Renal cortex interstitium (tissue), 15 donors: ENCODE measurements at places on chromosomes 2 and 18.

GRCh38 chr2:170656669-170657068, 58.5 kb upstream of the SP5 start:
- no peak for DNase-seq

GRCh38 chr2:157055660-157056199, 201.8 kb upstream of the GALNT5 start:
- no peak for DNase-seq

DNA sequence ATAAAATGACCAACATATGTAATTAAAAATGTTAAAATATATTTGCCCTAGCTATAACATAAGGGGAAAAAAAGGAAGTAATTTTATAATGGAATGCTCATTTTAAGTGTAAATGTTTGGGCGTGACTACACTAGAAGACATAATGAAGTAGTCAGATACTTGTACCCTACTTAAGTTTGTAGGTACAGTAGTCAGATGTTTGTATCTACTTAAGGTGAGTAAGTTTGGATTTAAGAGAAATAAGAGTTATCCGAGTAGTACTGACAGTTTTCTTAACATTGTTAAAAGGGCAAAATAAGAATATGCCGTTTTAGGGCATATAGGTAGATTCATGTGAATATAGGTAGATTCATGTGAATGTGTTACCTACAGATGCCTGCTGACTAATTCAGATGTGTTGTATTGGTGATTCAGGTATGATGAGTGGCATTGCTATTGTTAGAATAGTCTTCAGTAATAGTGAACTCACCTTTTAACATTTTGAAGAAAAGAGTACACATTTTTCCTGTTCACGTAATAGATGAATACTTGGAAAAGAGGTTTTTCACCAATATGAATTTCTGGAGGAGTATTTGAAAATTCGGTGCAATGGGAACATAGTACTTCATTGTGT, 14.9 kb downstream of the VAPA start:
- DNase-seq, result no peak

DNA sequence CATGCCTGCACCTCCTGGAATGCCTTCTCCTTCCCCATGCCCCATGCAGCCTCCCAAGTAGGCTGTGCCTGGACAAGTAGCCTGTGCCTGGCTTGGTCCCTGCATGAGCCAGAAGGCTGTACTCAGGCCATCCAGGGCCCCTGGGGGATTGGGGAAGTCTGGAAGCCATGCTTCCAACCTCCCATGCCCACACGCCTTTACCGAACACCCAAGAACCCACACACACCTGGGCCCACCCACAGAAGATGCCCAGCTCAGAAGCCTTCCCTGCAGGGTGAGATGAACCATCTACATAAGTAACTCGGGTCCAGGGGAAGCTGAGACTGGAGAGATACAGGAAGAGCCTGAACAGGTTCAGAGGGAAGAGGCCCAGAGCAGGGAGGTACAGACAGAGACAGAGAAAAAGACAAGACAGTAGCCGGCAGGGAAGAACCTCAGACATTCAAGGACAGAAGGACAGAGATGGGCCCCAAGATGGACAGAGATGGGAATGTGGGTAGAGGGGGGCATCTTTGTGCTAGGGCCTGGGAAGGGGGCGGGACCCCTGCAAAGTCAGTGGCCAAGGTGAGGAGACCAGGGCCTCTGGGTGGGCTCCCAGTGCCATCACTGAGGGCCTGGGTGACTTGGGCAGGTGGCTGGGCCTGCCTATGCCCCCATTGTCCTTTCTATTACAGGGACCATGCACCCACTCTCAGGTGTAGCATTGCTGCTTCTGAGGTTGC, 4.3 kb downstream of the BIN1 start:
- no peak for DNase-seq

DNA sequence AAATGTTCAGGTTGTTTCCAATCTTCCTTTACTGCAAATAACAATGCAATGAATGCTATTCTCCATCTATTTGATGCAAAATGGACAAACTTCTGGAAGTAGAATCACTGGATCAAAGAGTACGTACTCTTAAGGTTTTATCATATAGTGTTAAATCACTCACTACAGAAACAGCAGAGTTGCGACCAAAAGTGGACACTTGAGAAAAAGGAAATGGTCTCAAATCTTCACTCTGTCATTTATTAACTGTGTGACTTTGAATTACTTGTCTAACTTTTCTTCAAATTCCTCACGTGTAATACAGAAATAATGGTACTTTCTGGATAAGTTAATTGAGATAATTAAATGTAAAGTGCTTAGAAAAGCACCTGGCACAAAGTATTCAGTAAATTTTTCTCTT, 78.1 kb downstream of the CERKL start:
- DNase-seq, result no peak

DNA sequence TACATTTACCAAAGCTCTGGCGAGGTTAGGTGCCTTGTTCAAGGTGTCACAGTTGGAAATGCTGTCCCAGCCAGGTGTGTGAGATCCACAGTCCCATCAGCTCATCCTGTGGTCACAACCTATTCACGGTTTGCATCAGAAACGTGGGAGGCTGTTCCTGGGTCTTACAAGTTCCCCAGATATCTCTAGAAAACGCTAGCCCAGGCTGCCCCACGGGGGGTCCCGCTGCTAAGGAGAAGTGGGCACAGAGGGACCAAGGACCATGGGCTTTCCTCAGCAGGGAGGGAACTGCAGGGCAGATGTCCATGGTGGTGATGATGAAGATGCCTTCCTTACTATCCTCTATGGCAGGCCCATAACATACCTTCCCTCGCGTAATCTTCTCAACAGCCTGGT, 649 bp downstream of the FECH start:
- no peak for DNase-seq

GRCh38 chr2:100242891-100243619, 79.2 kb downstream of the LONRF2 start:
- no peak for DNase-seq

DNA sequence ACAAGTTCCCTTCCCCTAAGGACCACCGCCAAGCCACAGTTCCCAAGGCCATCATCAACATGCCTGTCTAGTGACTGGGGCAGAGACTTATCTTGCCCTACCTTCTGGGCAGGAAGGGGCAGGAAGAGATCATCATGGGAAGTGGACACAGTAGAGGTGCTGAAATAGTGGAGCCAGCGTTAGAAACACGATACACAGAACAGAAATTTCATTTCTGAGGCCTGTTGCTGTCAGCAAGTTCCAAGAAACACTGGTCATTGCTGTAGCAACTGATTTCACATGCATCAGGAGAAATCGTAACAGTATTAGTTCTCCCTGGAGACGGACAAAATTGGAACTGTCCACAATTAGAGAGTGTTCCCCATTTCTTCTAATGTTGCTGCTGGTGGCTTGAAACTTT, 83.0 kb downstream of the COLEC12 start:
- DNase-seq, result no peak

GRCh38 chr2:2655453-2656114, 324.5 kb upstream of the MYT1L start:
- DNase-seq, result no peak

DNA sequence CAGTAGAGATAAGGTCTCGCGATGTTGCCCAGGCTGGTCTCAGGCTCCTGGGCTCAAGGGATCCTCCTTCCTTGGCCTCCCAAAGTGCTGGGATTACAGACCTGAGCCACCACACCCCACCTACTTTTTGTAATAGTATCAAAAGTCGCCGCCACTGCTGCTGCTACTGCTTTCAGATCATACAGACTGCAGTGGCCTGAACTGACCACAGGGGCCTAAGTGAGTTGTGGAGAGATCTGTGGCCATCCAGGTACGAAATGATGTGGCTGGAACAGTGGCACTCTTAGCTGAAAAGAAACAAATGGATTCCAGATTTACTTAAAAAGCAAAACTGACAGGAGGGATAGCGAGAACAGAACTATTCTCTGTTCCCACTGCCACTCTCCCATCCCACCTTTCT, 32.9 kb upstream of the POMC start:
- DNase-seq, result no peak

DNA sequence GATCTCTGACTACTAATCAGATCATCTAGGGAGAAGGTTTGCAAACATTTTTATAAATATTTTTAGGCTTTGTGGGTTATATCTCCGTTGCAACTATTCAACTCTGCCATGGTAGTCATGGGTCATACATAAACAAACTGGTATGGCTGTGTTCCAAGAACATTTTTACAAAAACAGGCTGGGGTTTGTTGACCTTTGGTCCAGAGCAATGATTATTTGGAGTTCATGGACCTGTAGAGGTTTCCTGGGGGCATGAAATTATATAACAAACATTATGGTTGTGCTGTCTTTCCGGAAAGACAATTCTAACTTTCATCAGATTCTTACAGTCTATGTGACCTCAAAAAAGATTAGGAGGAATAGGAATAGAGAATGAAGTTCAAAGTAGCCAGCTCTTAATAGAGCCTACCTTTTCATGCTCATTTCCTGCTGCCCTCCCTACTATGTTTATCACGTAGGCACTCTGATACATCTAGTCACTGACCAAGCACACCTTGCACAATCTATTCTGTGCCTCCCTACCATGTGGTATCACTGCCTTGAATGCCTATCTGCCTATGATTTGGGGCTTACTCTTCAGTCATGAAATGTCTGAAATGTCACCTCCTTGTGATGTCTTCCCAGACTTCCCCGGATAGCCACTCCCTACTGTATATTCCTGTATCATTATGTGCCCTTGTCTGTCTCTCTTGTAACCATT, 102.4 kb upstream of the SCN1A start:
- no peak for DNase-seq

DNA sequence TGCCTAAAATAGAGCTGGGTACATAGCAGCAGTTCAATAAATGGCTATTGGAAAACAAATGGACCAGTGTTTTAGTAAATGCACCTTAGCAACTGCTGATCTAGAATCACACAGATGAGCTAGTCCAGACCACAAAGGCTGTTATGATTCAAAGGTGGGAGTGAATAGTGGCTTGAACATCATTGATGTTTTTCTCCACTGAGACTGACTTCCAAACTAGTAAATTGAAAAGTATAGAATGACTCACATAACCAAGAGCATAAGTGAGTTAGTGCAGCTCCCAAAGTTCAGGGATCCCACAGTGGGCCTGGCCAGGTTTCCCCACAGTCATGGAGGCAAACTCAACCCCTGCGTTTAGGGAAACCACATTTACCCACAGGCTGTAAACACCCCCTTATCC, 106.7 kb upstream of the YPEL5 start:
- DNase-seq, result no peak

DNA sequence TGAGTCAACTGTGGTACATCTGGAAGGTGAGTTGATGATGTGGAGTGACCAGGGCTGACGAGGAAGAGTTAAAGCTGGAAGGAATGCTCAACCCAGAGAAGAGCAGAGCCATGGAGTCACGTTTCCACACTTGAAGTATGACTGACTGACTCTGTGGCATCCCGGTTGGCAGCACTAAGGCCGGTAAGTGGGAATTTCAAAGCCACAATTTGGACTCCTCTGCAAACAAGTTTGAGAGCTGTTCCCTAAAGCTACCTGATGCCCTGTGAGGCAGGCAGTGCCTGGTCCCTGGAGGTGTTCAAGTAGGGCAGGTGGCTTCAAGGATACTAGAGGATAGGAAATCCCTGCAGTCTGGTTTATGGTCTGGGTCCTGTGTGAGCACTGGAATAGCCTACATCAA, 69.3 kb upstream of the ITGB6 start:
- DNase-seq, result no peak

DNA sequence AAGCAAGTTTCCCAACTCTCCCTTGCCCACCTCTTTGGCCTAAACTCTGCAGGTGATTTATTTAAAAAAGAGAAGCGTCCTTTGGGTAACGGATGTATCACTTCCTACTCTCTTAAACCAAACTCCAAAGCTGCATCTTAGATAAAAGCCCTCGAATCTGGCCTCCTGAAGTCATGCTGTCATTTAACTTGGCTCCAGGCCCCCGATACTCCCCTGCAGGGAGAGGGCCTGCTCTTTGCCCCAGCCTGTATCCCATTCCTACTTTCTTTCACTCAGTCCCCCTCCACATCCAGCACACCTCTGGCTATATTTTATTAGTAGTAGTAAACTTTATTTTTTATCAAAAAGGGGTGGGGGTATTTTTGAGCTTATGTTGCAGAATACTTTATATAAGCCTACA, 19.0 kb downstream of the TEKT4 start:
- no peak for DNase-seq

- DNase-seq, result no peak
These were observed 33.3 kb downstream of the ABCB11 start for GRCh38 chr2:168997794-168998193.

- DNase-seq, result no peak
These were observed 646.1 kb downstream of the IRS1 start for GRCh38 chr2:226153553-226153952.

DNA sequence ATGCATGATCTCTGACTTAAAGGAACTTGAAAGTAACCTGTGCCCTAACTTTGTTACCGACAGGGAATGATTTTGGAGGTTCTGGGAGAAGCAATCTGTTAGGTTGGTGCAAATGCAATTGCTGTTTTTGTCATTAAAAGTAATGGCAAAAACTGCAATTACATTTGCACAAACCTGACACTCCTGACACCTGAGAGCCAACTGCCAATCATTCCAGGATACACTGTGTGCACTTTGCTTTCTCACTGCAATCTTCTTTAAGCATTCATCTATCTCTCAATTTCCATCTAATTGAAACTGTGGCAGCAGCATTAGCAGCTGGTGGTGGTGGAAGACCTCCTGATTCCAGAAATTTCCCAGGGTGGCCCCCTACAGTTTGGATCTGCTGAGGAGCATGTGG, 87.6 kb upstream of the CYP1B1 start:
- no peak for DNase-seq

GRCh38 chr2:29281916-29282247, 166.7 kb downstream of the CLIP4 start:
- no peak for DNase-seq

DNA sequence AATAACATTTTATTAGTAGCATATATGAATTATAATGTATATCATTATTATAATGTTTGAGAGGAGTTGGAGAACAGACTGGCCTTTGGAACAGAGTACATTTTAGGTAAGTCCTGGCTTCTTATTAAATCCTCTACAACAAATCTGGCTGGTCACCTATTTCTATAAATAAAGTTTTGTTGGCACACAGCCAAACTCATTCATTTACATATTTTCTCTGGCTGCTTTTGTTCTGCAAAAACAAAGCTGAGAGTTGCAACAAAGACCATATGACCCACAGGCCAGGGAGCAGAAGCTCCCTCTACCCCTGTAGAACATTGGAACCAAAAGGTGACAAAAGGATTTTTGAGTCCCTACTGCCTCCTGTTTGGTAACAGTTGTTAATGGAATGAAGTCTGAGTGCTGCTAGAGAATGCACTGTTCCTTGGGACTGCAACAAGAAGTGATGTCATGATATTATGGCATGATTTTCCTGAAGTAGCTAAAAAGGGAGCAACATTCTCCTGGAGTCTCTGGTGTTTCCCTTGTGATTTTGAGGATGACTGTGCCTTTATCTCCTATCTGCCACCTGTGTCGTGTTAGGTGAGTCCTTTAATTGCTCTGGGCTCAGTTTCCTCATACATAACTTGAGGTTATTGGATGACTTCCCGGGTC, 22.0 kb upstream of the SP9 start:
- no peak for DNase-seq

- peak; percentile 89 for DNase-seq
These were observed 30.6 kb upstream of the TMBIM1 start for GRCh38 chr2:218322768-218323525.

GRCh38 chr18:58512648-58513588, 116.0 kb downstream of the ALPK2 start:
- no peak for DNase-seq

- DNase-seq, result no peak
These were observed 37.2 kb downstream of the SLC14A2 start for GRCh38 chr18:45652303-45653080.
